ENCODE measurements at places on chromosomes 2 and 18. TPM values are rescaled to one million over a fixed set of nuclear protein-coding genes. Genes with fewer than 3 reads are reported as not detected.

KIF1A gene
- total RNA-seq, result 2.1 TPM

MSH6 gene
- total RNA-seq, result 16.4 TPM

KATNAL2 gene
- total RNA-seq, result 3.7 TPM

CFC1 gene
- 0.73 TPM for total RNA-seq

DNER gene
- total RNA-seq, result 0.40 TPM

CD207 gene
- not detected for total RNA-seq

TMEM37 gene
- 71.8 TPM for total RNA-seq

UGT1A4 gene
- total RNA-seq, result 2.2 TPM

SATB2 gene
- 240 TPM for total RNA-seq

NEU2 gene
- not detected for total RNA-seq

WDR54 gene
- 5.4 TPM for total RNA-seq

MC5R gene
- not detected for total RNA-seq

FHL2 gene
- total RNA-seq, result 94.2 TPM

RTP5 gene
- total RNA-seq, result not detected

ELP2 gene
- total RNA-seq, result 39.9 TPM

ZNF514 gene
- total RNA-seq, result 17.4 TPM

L3MBTL4 gene
- 6.5 TPM for total RNA-seq

PROKR1 gene
- total RNA-seq, result not detected
